Right cardiac atrium (tissue), 5 donors: ENCODE measurements at places on chromosomes 2 and 18. TPM values are rescaled to one million over a fixed set of nuclear protein-coding genes. Genes with fewer than 3 reads are reported as not detected.
A peak's percentile ranks its signal among the peaks of the same experiment; 100 is the strongest.

Gene MIB1
- 29.5 TPM for total RNA-seq

GRCh38 chr2:147173189-147173581 is 671.6 kb upstream of the ACVR2A start:
- DNase-seq = no peak

GRCh38 chr2:190674966-190675650 is 26.2 kb downstream of the NAB1 start:
- no peak for DNase-seq

Gene DSEL
- total RNA-seq = 7.3 TPM

Gene TEX44
- total RNA-seq = not detected

DNA sequence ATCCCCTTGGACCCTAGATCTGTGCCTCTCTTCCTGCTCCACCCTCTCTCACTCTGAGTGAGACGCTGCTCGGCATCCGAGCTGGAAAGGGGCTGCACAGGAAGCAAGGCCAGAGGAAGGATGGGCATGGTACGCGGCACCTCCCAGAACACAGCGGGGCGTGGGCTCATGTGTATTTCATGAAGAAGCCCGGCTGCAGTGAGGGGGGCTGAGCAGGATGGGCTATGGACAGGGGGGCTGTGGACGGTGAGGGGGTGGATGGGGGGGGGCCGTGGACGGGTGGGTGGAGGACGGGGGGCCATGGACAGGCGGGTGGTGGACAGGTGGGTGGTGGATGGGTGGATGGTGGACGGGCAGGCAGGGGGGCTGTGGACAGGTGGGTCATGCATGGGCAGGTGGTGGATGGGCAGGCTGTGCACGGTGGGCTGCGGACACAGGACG is 28.5 kb downstream of the SLC66A2 start:
- peak; percentile 56 for DNase-seq

DNA sequence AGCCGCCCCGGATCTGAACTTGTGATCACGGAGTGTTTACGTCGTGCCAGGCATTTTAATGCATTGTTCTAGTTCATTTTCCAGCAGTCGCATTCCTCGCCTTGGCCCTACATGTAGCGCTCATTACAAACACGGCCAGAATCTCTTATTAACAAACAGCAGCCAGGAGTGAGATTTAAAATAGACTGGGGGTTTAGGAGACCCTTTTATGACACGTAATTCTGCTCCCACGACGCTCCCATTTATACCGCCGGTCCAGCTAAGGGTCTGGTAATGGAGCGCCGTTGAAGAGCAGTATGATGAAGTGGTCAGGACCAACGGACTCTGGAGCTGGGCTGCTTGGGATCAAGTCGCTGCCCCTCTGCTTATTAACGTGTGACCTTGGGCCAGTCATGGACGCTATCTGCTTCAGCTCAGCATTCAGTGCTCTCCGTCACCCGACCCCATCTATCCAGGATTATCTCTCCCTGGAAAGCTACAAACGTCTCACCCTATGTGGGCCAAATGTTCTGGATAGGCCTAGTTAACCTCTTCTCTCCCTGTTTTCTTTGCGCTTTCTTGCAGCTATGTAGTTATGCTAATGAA is 745 bp downstream of the MSH2 start:
- DNase-seq = no peak

- DNase-seq = no peak
These were observed 14.4 kb downstream of the ARID5A start for GRCh38 chr2:96550787-96551604.

DNA sequence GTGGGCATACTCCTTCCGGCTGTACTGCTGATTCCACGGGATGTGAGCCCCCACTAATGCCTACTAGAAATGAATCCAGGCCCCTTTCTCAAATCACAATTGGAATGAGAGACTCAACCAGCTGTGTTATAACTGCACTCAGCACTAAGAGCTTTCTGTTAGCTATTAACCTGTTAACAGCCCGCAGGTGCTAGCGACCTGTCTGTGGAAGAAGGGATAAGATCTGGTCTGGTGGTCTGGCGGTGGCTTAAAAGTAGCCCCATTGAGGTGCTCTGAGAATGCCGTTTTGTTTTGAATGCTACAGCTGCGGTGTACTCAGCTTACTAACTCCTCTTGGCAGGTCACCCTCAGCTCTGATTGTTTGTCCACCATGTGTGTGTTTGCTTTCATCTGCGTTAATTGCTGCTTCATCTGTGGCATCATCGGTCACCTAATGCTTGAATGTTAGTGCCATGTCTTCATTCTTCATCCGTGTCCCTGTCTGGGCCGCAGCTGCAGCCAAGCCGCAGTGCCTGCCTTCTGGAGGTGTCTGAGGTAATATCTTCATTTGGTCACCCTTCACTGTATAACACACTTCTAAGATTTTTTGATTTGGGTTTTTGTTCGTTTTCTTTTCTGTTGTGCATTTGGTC is 16.3 kb downstream of the RAB12 start:
- no peak for DNase-seq

Gene CHST9
- total RNA-seq = 0.57 TPM

DNA sequence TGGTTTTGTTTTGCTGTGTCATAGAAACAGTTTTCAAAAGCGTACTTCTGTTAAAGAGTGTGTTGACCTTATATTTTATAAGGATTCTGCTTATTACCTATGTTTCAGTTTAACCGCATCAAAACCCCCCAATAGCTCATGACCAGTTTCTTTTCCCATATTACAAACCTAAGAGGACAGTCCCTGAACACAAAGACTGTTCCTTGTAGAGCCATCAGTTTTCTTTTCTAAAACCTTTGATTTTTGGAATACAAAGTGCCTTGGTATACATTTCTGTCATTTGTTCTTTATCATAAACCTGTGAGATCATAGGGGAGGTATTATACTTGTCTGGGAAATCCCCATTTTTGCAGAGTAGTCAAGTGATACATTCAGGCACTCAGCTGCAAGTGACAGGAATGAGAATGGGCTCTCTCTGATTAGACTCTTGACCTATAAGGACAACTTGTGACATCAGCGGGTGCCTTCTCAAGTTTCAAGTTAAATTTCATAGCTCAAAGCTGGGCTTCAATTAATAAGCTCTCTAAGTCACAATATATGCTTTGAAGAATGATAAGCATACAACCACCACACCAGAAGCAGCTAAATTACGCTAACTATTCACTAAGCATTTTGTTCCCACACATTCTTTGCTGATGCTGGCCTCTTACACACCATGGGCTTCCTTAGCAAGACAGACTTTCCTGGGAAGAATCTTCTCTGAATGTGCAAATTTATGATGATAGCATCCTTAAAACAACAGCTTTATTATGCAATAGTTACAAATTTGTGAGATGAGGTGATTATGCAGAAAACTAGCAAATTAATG is 97.5 kb upstream of the CD302 start:
- DNase-seq = no peak

- no peak for DNase-seq
These were observed 66.0 kb upstream of the MGAT4A start for GRCh38 chr2:98796775-98797544.

- DNase-seq = no peak
These were observed 210.8 kb upstream of the SLC35G4 start for GRCh38 chr18:11398625-11399024.

GRCh38 chr2:166180951-166181812 is 53.4 kb upstream of the SCN1A start:
- peak; percentile 40 for DNase-seq

- DNase-seq = no peak
These were observed 296.7 kb downstream of the PIEZO2 start for GRCh38 chr18:10852385-10853303.

Gene CREG2
- 0.17 TPM for total RNA-seq

Gene RPS27A
- 469 TPM for total RNA-seq

DNA sequence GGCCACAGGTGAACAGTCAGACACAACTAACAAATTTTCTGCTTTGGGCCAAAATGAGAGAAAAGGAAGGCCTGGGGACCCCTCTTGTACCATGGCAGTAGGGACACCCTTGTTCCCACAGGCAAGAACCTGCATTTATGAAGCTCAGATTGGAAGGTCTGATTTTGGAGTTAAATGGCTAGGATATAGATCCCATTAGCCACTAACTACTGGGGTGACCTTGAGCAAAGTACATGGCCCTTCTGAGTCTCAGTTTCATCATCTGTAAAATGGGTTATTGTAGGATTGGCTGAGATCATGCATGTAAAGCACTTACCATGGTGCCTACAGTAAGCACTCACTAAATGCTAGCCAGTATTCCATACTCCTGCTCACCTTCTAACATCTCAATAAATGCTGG is 101.6 kb upstream of the DAPL1 start:
- no peak for DNase-seq

Gene REG3A
- total RNA-seq = not detected

GRCh38 chr18:77486985-77487384 is 237.3 kb downstream of the GALR1 start:
- no peak for DNase-seq

Gene FAM110C
- 7.3 TPM for total RNA-seq
